ENCODE measurements at places on chromosomes 2 and 18.

DNA sequence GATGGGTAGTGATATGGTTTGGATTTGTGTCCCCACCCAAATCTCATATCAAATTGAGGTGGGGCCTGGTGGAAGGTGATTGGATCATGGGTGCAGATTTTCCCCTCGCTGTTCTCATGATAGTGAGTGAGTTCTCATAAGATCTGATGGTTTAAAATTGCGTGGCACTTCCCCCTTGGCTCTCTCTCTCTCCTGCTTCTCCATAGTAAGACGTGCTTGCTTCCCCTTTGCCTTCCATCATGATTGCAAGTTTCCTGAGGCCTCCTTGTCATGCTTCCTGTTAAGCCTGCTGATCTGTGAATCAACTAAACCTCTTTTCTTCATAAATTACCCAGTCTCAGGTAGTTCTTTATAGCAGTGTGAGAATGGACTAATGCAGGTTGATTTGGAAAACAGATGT lies 223.2 kb upstream of the APCDD1 start:
- no peak for DNase-seq

DNA sequence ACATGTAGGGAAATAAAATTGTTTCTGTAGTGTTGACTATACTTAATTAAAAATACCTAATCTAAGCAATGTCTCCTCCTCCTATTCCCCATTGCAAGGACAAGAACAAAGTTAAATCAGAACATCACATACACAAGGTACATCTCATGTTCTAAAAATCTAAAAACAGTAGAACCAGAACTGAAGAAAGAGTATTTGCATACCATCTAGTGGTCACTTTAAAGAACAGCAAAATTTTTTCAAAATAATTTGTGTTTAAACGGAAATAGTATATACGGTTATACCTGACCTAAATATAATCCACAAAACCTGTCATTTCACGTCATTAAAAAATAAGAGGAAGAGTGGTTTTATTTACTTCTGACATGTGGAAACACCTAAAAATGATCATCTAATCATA lies 294.3 kb upstream of the KCNH7 start:
- no peak for DNase-seq

- DNase-seq: no peak
Observed at GRCh38 chr2:52289741-52290140, 1257.8 kb upstream of the NRXN1 start.

DNA sequence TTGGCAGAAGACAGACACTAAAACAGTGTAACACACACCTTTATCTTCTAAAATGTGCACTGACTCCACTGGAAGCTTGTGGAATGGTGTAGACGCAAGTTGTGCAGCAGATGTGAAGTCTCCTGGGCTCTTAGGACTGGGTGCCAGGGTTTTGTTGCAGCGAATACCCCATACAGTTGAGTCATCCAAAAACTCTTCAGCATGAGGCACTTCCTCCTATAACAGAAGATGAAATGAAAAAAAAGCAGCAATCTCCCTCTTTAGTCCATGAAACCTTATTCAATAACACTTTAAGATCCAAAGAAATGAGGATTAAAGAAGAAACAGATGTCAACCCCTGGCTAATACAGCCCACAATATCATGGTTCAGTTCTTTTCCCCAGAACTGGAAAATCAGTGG lies 22.2 kb downstream of the BUB1 start:
- DNase-seq: no peak

DNA sequence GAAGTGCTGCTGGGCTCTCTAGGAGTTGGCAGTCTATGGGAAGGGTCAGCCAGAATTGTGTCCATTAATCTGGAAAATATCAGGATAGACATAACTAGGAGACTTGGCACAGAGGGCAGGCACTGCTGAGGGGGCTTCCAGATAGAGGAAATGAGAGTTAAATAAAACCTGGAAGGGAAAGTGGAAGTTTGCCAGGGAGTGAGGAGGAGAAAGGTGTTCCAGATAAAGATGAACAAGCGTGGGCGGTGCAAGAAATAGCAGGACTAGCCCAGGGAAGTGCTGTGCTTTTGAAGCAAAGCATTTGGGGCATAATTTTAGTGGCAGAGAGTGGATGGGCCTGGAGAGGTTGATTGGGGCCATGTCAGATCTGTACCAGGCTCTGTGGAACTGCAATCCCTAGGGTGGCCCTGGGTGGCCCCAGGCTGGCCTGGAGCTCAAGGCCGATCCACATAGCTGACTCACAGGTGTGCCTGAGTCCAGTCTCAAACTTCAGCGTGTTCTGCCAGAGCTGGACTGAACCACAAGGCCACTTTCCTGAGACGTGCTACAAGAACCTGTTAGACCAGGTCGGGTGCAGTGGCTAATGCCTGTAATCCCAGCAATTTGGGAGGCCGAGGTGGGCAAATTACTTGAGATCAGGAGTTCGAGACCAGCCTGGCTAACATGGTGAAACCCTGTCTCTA lies 26.9 kb downstream of the GALM start:
- DNase-seq: no peak

DNA sequence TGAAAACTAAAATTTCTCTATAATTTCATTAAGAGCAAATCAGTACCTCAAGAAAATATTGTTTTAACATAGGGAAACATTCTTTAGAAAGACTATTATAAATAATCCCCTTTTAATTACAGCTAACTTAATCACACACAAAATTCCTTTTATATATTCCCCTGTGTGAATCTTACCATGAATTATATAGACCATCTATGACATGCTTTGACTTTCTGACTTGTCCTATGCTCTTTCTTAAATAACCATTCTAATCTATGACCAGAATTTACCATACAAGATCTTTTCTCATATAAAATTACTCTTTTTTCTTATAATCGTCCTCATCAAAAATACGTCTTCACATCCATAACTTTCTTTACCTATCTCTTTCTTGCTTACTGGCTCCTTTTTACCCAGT lies 824.2 kb upstream of the FAM98A start:
- no peak for DNase-seq

DNA sequence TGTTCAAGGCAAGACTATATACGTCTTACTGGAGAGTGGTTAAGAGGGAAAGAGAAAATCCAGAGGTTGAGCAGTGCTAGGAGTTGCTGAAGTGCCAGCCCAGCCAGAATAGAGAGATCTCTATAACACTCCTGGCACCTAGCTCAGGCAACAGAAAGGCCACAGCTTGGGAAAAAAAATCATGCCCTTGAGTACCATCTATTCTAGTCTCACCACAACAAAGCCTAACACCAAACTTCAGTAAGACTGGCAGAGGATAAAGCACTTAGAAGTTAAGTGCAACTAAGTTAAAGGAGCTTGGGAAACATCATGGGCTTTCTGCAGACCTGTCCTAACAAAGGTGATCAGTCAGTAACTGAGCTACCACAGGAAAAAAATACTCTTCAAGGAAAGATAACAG lies 24.2 kb downstream of the INO80C start:
- DNase-seq: no peak

- no peak for DNase-seq
Observed at GRCh38 chr18:189254-189653, 30.9 kb downstream of the USP14 start.

DNA sequence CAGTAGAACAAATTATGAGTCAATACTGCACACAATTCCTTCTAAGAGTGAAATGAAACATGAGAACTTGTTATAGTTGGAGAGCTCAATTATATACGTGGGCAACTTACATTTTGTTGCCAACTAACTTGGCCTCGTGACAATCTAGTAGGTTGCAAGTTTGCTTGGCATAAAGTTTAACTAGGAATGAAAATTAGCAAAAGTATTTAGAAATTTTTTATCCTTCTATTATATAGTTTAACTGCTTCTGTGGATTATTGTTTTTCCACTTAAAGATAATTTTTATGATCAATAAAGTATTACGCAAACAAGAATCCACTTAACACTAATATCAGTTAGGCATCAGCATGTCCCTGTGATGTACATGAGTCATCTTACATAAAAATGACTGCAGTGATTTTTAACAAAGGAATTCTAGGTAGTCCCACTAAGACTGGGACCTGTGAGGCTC lies 41.1 kb downstream of the FAM124B start:
- DNase-seq: no peak

DNA sequence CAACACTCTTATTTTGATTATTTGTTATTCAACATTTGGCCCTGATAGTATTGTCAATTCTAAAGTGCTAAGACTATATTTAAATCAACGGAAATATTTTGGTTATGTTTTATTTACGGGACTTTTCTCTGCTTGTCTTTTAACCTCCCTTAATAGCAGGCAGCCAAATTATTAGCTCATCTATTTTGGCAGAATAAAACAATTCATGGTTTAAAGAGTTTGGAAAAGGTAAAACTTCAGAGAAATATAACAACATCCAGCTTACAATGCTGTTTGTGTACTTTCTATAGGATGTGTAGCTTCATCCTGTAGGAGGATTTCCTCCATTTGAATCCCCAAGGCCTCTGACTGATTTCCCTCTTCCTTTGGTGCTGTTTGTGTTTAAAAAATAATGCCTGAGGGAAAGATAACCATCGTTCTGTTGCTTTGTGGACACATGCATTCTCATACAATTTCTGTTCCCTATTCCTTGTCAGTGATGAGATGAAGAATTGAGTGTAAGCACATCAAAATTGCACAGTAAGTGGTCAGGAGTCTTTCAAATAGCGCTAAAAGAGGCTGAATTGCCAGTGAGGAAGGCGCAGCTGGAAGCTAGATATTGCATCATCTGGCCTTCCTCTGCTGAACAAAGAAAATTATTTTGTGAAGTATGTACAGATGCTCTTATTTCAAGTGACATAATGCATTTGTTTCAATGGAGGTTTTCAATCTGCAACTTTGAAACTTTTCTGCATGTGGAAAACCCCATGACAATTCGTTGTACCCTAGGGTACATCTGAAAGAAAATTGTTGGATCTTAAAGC lies 80.3 kb downstream of the CD28 start:
- DNase-seq: no peak

GRCh38 chr18:55322178-55322735 lies 265.7 kb downstream of the TCF4 start:
- DNase-seq: peak; percentile 23

GRCh38 chr2:237315170-237315828 lies 98.7 kb downstream of the COL6A3 start:
- no peak for DNase-seq

DNA sequence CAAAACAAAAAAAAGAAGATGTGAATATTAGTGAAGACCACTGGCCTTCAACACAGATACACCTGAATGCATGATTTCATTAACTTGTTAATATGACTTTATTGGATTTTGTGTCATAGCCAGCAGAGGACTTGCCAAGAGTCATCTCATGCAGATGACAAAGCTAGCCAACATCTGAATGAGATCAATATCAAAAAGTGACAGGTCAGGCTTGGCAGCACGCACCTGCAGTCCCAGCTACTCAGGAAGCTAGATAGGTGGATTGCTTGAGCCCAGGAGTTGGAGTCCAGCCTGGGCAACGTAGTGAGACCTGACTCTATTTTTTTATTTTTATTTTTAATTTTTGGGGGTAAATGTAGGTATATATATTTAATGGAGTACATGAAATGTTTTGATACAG lies 54.5 kb upstream of the TGIF1 start:
- DNase-seq: no peak

DNA sequence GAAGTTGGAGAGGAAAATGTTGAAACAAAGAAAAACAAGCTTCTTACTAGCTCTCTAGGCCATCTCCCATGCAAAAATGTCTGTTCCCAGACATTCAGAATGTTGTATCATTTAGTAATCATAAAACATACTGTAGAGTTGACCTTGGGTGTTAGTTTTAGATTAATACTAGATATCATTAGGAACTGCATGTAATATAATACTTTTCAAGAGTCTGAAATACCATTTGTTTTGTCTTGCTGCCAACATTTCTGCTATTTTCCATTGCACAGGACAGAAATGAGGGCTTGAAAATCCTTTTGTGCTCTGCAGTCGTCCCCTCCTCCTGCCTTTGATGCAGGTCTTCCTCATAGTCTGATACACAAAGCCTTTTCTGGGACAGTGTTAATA lies 89.5 kb upstream of the RBMS1 start:
- DNase-seq: no peak

- DNase-seq: no peak
Observed at GRCh38 chr2:239813261-239814115, 211.7 kb downstream of the NDUFA10 start.

- DNase-seq: no peak
Observed at GRCh38 chr2:232925153-232925820, 55.2 kb downstream of the SNORC start.

GRCh38 chr2:65264821-65265670 lies 37.4 kb downstream of the ACTR2 start:
- peak; percentile 20 for DNase-seq

DNA sequence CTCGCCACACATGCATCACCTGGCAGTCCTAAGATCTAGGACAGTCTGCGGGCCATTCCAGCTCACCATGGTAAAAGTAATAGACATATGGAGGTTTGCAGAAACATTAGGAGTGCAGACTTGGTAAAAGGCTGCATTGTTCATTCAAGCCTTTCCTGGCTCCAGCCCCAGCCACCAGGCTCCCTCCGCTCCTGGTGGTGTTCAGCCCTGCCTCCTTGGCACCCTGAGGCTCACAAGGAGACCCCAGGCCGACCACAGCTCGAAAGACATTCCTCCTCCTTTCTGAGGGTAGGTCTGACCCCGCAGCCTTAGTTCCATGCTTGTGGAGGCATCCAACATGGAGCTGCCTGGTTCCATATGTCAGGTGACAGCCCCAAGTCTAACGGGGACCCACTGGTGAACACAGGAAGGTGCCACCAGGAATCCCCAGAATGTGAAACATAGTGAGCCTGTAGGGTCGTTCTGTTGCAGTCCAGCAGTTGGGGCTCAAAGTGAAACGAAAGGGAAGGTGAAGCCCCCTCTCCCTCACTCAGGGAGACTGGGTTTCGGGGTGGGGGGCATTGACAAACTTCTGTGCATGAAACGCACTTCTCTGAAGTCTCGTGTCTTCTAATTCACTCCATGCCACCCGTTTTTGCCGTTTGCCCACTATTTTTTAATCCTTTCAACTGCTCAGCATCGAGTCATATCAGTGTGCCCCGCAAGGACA lies 5.0 kb upstream of the SP100 start:
- peak; percentile 26 for DNase-seq

DNA sequence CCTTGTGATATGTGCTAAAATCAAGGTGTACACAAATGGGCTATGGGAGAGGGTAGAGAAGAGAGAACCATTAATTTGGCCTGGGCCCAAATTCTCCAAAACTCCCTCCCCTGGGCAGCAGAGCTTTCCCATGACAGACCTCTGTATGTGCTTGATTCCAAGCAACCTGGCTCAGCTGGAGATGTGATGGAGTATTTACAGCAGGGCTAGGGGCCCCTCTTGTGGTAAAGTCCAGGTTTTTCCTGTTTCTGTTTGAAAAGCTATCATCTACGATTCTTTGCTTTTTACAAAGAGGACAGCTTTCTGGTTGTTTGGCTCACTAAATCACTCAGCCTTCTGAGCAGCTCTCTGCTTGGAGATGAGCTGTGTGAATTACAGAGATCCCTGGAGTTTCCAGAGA lies 40.3 kb downstream of the KCNS3 start:
- DNase-seq: no peak

DNA sequence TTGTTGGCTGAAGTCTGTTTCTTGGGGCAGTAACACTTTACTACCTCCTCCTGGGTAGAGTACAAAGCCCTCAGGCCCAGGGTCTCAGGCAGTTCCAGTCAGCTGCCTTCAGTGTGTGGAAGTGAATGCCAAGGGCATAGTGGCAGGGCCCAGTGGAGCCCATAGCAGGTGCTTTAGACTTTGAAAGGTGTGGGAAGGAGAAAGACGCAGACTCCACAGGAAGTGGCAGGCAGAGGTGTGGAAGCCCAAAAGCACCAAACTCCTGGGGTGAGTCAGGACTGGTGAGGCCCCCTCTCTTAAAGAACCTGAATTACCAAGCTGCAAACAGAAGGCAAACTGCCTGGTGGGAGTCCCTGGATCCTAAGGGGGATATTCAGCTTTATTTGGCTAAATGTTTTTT lies 45.3 kb downstream of the ADAM23 start:
- DNase-seq: peak; percentile 5
